ENCODE measurements at places on chromosomes 3 and 15.

- DNase-seq, result no peak
Measured at GRCh38 chr3:178966299-178967176, 105.1 kb downstream of the ZMAT3 start.

DNA sequence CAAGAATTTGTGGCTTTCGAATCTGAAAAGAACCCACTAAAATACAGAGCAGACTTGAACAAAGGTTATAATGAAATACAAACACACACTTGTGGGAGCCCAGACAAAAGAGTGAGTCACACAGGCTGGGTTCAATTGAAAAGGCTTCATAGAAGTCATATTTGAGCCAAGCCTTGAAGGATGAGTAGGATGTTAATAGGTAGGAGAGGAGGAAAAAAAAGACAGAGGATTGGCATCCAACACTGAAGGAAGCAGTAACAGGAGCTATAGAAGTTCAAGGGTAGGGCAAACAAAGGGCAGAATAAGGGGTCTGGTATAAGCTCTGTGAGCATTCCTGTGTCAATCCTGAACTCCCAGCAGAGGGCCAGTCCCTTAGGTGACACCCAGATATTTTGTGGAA is 325.4 kb downstream of the FOXP1 start:
- DNase-seq, result no peak

GRCh38 chr3:31732548-31732947 is 199.8 kb downstream of the STT3B start:
- peak; percentile 41 for DNase-seq

DNA sequence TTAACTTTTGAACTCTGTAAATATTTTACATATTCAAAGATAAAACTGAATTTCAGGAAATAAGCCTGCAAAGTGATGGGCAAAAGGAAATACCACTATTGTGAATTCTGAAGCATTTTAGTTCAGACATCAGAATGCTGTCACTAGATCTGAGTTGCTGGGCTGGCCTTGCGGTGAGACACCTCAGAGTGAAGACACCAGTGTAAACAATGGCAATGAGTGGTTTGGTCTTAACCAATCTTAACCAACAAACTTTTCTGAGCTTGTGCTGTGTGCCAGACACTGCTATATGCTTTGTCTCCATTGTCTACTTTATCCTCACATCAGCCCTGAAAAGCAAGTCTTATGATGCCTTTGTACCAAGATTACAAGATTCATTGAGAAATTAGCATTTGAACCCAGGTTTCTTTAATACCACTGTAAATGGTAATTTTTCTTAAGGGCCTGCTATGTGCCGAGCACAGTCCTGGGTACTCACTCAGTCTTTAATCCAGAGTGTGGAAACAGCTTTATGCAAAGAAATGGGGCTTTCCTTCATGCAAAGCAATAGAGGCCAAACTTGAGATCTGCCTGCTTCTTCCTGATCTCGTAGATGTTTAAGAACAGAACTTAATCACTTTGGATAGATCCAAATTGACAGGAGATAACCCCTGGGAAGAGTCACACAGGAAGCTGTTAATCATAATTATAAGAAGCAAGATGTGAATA is 55.0 kb downstream of the TMEM39A start:
- DNase-seq, result no peak

- DNase-seq, result no peak
Measured at GRCh38 chr3:154023148-154023547, 98.0 kb upstream of the ARHGEF26 start.

DNA sequence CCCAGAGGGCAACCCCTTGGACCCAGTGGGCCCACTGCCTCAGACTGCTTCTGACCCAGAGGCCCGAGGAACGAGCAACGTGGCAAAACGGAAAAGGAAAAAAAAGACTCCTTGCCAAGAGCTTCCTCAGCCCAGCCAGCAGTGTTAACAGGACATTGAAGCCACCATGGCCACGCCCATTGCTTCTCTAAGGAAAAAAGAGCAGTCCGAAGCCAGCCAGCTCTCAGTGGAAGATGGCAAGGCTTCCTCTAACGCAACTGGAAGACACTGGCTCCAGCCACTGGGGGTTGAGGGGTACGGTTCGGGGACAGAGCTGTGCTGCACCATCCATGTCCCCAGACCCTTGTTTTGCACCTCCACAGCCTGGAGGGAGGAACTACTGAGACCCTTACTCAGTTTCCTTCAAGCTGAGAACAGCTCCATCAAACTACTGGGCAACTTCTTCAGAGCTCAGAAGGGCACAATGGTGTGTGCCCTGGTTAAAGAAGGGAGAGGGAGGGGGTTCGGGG is 10.7 kb downstream of the BMF start:
- no peak for DNase-seq

DNA sequence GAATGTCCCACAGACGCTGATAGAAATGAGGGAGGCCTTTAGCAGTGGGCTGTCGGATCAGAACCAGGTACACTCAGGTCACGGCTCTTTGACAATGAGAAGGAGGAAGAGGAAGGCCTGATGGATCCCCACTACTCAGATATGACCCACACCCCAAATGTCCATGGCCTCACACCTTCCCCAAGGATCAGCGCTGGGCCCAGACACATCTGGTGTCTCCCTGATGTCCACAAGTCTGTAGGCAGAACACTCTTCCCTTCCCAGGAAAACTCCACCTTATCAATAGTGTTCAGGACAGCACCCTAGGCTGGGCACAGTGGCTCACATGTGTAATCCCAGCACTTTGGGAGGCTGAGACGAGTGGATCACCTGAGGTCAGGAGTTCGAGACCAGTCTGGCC is 33.3 kb upstream of the SFMBT1 start:
- no peak for DNase-seq

Data from DMS79 (cell line).